ENCODE measurements at places on chromosomes 13 and 19. TPM values are rescaled to one million over a fixed set of nuclear protein-coding genes. Genes with fewer than 3 reads are reported as not detected.

DNA sequence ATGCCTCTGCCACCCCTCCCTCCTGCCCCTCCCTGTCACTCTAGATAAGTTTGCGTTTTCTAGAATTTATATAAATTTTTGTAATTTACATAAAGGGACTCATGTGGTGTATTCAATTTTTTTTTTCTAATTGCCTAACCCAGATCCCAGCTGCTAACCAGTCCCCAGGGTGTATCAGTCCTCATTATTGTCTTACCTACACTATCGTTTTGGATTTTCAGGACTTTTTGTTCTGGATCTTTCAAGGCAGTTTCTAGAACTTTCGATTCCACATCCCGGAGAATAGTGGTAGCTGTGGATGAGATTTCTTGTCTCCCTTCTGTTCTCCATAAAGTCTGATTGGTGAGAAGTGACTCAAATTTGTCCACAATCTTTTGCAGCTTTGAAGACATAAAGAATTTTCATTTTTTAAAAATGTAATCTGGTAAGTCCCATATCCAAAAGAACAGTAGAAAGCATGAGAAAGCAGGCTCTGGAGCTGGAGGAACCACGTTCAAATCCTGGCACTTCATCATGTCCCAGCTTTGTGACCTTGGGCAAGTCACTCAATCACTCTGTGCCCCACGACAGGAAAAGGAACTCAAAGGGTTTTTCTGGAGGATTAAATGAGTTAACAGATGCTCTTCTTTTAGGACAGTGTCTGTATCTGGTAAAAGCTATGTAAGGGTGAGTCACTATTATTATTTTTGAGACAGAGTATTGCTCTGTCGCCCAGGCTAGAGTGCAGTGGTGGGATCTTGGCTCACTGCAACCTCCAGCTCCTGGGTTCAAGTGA, 19.7 kb downstream of the ADGRE3 start:
- no peaks in the 10 kb centered on the region for H3K4me1 ChIP-seq
- no peaks in the 10 kb centered on the region for H3K27me3 ChIP-seq
- H3K36me3 ChIP-seq, result peaks cover 1% of the 10 kb centered on the region

- H3K27ac ChIP-seq, result no peak overlapping the region
- H3K4me1 ChIP-seq, result peaks cover 11% of the 10 kb centered on the region
- H3K4me3 ChIP-seq, result no peak overlapping the region
- no peaks in the 10 kb centered on the region for H3K27me3 ChIP-seq
- no peak for DNase-seq
These were observed 418.9 kb downstream of the KLF12 start for GRCh38 chr13:73715114-73715910.

DNA sequence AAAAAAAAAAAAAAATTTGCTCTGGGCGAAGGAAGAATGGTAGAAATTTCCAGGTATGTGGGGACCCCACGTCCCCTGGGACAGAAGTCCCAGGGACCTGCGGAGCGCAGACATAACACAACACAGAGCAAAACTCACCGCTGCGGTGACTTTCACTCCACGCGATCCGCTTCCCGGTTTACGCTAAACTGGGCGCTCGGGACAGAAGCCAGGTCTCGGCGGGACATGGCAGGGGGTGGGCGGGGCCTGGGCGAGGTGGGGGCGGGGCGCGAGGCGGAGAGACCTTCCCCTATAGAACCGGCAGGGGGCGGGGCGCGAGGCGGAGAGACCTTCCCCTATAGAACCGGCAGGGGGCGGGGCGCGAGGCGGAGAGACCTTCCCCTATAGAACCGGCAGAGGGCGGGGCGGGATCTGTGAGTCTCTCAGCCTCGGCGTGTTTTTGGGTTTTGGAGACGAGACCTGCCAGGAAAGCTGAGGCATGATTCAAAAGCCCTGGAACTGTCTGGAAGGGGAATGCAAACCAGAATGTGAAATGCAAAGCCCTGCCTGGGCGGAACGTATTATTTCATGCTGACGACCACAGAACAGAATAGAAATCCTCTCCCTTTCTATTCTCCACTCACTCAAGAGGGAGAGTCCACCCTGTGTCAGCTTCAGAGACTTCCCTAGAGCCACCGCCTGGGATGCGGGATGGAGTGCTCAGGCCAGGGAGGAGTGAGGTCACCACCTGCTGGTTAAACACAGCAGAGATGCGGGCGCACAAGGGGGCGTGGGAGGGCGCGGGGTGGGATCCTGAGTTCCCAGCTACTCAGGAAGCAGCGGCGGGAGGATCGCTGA, 20.2 kb upstream of the ERVV-1 start:
- peaks cover 8% of the 10 kb centered on the region for H3K27me3 ChIP-seq
- peak overlapping the region; percentile 94 for H3K27ac ChIP-seq
- peak; percentile 89 for DNase-seq
- H3K4me1 ChIP-seq, result peaks cover 9% of the 10 kb centered on the region

- no peaks in the 10 kb centered on the region for H3K36me3 ChIP-seq
- H3K4me1 ChIP-seq, result no peaks in the 10 kb centered on the region
- no peak overlapping the region for H3K4me3 ChIP-seq
- peaks cover 2% of the 10 kb centered on the region for H3K27me3 ChIP-seq
These were observed 18.6 kb upstream of the FBN3 start for GRCh38 chr19:8167985-8168384.

DNA sequence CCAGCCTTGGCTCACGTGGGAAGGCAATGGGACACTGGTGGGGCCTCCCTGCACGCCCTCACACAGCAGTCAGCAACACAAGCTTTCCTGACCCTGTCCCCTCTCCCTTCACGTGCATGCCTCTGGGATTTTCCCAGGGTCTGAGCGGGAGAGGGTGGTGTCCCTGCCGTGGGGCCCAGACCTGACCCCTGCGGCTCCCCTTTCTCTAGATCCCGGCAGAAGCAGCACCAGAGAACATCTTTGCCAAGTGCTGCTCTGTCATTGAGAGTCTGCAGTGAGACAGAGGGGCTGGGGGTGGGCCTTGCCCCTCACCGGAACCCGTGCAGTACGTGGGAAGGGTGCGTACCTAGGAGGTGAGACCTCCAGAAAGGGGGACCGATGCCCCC, 12.6 kb downstream of the KHSRP start:
- H3K4me1 ChIP-seq, result peaks cover 15% of the 10 kb centered on the region
- no peak for DNase-seq
- no peaks in the 10 kb centered on the region for H3K27me3 ChIP-seq
- H3K27ac ChIP-seq, result no peak overlapping the region
- peaks cover 9% of the 10 kb centered on the region for H3K36me3 ChIP-seq
- H3K4me3 ChIP-seq, result no peak overlapping the region

DNA sequence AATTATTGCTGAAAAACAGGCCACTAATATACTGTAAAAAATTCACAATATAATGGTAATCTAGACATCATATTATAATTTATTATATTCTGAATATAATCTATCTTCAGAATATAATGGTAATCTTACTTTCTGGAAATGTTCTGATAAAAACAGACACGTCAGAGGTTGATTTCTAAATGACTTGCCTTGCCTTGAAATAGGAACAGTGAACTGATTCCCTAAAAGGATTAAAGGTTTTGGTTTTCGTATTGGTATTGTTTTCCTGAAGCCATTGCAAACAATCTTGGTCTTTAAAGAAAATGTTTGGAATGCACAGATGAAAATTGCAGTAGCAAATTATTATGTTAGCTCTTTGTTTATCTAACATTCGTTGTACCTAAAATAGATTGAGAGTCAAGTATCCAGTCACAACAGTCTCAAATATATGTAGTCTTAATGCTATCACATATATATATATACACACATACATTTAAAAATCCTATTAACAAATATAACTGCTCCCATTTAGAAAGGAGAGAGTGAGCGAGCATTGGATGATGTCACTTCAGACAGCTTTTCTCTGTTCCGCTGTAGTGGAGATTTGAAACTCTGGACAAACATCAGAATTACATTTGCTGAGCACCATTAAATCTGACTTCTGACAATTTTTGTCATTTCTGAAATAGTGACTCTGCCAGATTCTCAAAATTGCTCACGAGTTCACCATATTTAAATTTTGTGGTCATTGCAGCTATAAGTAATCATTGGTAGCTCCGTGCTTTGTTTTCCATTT, 1.7 kb downstream of the ITM2B start:
- H3K36me3 ChIP-seq, result no peaks in the 10 kb centered on the region
- H3K4me1 ChIP-seq, result peaks cover 41% of the 10 kb centered on the region
- H3K27ac ChIP-seq, result peak overlapping the region; percentile 92
- no peak for DNase-seq

DNA sequence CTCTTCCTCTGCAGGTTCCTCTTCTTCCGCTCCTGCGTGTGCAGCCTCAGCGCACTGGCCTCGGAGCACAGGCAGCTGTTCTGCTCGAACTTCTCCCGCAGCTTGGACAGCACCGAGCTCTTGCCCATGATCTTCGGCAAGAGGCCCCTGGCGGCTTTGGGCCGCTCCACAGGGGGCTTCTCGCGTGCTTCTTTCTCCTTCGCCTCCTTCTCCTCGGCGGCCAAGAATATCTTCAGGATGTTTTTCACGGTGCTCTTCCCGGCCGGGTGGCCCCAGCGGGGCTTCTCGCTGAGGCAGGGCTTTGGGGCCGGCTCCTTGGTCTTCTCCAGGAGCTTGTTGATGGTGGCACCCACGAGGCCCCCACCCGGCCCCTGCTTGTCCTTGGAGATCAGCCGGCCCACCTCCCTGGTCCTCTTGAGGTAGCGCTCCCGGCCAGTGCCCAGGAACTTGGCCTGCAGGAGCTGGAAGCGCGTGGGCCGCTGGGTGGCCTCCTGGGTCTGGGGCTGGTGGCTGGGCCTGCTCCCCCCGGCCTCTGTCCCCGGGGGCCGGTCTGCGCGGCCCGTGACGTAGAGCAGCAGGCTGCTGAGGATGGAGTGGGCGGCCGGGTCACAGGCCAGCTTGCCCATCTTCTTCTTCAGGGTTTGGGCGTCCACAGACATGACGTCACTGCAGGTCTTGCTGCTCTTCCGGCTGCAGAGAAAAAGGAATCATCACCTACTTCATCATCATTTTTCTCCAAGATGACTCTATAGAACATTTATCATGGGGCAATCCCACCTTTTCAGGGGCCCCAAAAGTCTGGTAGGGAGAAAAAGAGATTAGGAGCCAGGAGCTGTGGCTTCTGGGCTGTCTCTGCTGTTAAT, 43.8 kb upstream of the GRTP1 start:
- no peak for DNase-seq
- peaks cover 3% of the 10 kb centered on the region for H3K27me3 ChIP-seq
- H3K27ac ChIP-seq, result no peak overlapping the region
- H3K36me3 ChIP-seq, result no peaks in the 10 kb centered on the region
- H3K4me1 ChIP-seq, result no peaks in the 10 kb centered on the region
- no peak overlapping the region for H3K4me3 ChIP-seq

ZNF420 gene
- total RNA-seq, result 15.9 TPM

KLK2 gene
- not detected for total RNA-seq

ZNF607 gene
- total RNA-seq, result 28.9 TPM

CEACAM20 gene
- not detected for total RNA-seq
